ENCODE measurements at places on chromosomes 3 and 15.

- no peak for DNase-seq
These were observed 61.9 kb downstream of the CGGBP1 start for GRCh38 chr3:87996882-87997281.

DNA sequence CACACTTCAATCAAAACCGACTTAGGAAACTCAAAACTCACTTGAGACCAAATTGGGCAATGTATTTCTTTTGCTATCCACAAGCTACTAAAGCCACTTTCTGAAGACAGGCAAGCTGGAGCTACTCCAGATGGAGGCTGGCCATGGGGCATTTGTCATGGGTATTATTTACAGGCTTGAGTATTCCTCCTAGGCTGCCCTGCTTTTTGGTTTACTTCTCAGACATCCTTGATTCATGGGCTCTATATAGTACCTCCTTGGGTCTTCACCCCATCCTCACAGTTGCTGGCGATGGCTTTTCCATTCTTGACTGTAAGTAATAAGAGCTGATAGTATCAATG lies 18.6 kb upstream of the SYNM start:
- DNase-seq = no peak

- DNase-seq = no peak
These were observed 17.8 kb upstream of the HDGFL3 start for GRCh38 chr15:83225449-83225848.

DNA sequence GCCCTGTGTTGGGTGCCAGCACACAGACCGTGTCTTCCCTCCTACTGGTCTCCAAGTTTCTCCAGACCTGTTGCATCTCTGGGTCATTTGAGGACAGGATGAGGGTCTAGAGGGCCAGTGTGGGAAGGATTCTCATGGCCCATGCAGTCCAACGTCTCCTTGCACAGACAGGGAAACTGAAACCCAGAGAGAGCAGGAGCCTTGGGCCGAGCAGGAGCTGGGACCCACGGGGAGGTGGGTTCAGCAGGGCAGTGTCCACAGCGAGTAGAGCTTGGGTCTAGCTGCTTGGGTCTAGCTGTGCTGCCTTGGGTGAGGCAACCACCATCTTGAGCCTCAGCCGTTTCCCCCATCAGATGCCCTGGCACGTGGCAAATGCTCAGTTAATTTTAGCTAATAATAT lies 32.3 kb downstream of the HDAC11 start:
- no peak for DNase-seq

- DNase-seq = no peak
These were observed 150.8 kb upstream of the KCNMB2 start for GRCh38 chr3:178385280-178385952.

DNA sequence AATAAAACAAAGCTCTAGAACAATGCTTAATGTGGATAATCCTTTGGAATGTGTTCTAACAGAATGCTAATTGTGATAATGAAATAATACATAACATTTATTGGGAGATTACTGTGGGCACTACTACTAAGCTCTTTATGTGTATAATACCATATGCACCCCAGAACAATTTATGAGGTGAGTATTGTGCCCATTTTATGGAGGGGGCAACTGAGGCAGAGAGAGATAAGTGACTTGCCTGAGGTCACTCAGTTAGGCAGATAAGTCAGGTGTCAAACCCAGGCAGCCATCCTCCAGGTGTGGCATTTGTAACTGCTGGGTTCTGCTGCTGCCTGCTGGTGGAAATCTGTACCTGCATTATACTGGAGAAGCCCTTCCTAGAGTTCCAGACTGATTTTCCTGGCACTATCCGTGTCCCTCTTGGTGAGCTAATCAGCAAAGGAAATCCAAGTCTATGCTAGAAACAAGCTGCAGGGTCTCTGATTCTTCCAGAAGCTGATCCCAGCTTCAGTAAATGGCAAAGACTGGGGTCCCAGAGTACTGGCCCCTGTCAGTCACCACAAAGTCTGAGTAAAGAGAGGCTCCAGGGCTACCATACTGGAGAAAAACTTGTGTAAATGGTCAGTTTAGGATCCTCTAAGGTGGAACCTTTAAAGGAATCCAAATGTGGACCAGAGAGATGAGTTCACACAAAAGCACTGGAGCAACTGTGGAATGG lies 22.6 kb upstream of the RBP1 start:
- DNase-seq = no peak

GRCh38 chr15:29031502-29032228 lies 145.9 kb downstream of the APBA2 start:
- DNase-seq = no peak

GRCh38 chr3:48918388-48919214 lies at the start of gene ARIH2:
Gene ARIH2 (plus strand): TSS chr3:48918842. CDS start chr3:48927559, 8,717 bp downstream.
- peak; percentile 79 for DNase-seq

DNA sequence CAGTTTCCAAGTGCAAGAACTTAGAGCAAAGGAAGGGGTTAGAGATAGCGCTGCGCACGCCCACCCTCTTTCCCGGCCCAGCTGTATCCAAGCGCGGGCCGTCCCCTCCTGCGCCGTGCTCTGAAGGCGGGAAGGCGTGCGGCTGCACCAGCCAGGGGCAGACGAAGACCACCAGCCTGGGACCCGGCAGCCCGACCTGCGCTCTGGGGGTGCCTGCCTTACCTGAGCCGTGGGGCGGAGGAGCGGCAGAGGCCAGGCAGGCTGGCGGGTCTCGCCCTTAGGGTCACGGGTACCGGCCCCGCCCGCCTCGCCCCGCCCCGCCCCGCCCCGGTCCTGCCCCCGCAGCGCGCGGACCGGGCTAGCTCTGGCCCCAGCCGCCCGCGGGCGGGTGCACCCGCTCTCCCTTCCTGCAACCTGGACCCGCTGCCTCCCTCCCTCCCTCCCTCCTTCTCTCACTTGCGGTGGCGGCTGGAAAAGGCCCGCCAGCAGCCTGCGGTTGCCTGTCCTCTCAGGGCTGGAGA lies at the start of gene WDR72:
WDR72 (minus strand) TSS at position 253 of the 521 bp plus-strand sequence. CDS start 26,514 bp downstream, outside the sequence.
- DNase-seq = no peak

DNA sequence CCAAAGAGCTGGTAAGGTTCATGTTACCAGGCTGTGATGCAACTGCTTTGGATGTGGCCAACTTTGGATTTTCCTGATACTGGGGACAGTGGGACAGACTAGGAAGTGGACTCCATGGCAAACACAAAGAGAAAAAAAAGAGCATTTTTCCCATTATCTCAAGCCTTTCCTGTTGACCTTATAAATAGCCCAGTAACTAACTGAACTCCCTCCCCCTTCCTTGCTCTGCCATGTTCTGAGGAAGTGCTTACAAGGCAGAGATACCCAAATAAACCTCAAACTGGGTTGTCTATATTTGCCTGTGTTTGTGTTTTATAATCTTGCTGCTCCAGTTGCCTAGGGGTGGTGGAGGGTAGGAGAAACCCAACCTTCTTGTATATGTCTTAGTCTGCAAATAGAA lies 27.3 kb upstream of the SLC9A9 start:
- DNase-seq = no peak

- DNase-seq = no peak
These were observed 11.4 kb downstream of the MAN2A2 start for GRCh38 chr15:90914305-90915080.

DNA sequence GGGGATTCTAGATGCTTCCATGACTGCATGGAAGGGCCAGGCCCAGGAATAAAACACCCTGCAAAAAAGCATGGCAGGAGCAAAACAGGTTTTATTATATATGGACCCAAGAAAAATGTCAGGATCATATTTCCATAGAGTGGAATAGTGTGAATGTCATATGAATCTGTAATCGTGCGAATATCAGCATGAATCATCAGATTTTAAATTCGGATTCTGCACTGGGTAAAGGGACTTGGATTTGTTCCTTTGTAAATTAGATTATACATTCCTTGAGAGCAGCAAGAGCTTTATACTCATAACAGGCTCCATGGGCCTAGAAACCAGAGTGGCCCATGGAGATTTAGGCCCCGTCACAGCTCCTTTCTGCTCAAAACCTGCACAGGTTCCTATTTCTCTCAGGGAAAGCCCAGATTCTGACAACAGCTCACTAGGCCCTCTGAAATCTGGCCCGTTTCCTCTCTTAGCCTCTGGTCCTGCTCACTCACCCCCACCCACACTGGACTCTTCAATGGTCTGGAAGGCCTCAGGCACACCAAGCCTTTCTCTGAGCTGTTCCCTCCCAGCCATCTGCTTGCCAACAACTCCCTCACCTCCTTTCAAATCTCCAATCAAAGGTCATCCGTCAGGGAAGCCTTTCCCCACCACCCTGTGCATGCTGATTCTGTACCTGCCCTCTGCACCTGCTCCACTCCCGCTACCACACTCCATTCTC lies 76.0 kb downstream of the FEM1B start:
- DNase-seq = no peak

GRCh38 chr3:192902549-192902948 lies 15.1 kb downstream of the MB21D2 start:
- DNase-seq = no peak

Data from stimulated activated CD4-positive, alpha-beta T cell treated with anti-CD3 and anti-CD28 coated beads, TNF-alpha, amount 100 ng/mL, for 24 hours (primary cell).